Renal cortical epithelial cell (primary cell): ENCODE measurements at places on chromosomes 5 and 9.

GRCh38 chr5:151072630-151073025 lies 8.2 kb downstream of the TNIP1 start:
- DNase-seq: peak; percentile 99

DNA sequence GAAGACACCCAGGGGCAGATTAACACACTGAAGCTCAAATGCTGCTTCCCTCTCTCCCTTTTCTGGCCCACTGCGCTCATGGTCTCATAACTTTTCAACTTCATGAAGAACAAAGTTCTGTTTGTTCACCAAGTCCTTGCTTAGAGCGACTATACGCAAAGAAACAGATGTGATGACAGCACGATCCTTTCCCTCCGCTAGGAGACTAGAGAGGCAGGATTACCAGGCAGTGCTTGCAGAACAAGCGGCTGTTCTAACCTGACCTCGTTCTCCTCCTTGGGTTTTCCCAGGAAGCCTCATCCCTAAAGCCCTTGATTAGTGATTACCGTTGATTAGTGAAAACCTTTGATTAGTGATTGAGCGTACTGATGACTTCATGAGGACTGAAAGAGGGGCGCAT lies 649.9 kb downstream of the IRX1 start:
- no peak for DNase-seq

DNA sequence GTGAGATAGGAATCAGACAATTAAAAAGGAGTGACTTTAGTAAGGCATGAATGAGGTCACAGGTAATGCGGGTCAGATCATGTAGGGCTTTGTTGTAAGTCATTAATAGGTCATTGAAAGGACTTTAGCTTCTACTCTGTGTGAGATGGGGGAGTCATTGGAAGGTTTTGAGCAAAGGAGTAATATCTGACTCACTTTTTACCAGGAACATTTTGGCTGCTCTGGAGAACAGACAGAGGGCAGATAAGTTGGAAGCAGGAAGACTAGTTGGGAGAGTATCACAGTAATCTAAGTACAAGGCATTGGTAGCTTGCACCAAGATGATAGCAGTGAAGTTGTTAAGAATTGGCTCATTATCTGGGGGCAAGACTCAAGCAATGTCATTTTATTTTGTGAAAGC lies 37.4 kb downstream of the KIF2A start:
- peak; percentile 14 for DNase-seq

DNA sequence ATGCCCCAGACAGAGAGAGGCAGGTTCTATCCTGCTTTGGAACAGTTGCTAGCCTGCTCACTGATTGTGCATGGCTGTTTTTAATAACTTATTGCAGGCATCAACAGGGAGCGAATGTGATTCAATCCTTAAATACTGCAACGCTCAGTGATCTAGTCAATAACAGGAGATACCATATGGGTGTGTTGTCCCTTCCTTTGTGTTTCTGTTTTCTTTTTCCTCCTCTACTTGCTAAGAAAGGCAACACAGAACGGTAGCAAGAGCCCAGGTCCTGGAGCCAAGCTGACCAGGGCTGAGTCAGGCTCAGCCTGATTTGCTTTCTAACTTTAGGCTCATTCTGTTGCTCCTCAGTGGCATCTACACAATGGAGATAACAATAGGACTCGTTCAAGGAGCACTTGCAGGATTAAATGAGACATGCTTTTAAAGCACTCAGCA lies 98.6 kb upstream of the EQTN start:
- DNase-seq: no peak

DNA sequence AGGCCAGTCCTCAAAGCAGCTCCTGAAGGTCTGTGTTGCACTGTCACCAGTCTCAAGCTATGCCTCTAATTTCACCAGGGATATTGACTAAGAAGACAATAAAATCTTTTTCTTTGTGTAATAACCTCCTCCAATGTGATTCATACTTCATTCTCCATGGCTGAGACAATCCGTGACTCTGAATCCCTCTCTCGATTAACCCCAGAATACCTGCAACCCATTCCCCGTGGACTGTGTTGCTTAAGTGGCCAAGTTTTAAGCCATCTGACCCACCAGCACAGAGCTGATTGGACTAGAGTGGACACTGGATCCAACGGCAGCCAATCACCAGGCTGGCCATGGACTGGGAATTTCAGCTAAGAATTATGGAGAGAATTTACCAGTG lies 5.4 kb upstream of the CCIN start:
- DNase-seq: peak; percentile 74

- peak; percentile 2 for DNase-seq
Measured at GRCh38 chr5:114319821-114320220, 42.0 kb upstream of the KCNN2 start.

DNA sequence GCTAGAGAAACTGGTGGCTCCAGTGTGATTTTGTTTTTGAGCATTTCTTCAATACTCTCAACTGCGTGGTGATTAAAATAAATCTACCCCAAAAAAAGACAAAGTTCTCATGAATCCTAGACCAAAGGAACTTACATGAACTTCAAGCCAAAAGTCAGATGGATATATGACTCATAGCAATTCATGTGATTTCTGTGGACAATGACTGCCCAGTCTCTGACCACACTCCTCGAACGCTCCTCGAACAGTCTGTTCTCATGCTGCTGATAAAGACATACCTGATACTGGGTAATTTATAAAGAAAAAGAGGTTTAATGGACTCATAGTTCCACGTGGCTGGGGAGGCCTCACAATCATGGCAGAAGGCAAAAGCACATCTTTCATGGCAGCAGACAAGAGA lies 46.4 kb upstream of the CEP78 start:
- DNase-seq: peak; percentile 75

DNA sequence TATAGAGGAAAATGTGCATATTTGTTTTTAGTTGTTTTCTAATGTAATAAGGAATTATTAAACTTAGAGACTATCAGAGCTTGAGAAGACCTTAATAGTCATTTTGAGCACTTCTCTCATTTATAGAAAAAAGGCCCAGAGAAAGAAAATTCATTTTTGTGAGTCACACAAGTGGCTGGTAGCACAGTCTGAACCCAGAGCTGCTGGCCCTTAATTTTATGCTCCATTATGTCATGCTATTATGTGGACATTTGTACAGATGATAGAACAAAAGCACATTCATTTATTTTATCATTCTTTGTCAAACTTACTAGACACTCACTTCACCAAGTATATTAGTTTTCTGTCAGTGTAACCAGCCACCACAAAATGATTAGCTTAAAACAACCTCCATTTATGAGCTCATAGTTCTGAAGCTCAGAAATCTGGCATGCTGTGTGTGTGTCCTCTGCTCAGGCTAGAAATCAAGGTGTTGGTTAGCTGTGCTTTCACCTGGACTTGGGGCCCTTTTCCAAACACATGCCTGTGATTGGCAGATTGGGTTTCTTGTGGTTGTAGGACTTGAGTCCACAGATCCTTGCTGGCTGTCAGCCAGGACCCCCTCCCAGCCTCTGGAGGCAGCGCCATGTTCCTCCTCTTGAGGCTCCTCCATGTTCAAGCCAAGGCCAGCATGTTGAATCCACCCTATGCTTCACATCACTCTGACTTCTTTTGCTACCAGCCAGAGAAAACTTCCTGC lies 188.9 kb downstream of the ARHGAP26 start:
- no peak for DNase-seq

DNA sequence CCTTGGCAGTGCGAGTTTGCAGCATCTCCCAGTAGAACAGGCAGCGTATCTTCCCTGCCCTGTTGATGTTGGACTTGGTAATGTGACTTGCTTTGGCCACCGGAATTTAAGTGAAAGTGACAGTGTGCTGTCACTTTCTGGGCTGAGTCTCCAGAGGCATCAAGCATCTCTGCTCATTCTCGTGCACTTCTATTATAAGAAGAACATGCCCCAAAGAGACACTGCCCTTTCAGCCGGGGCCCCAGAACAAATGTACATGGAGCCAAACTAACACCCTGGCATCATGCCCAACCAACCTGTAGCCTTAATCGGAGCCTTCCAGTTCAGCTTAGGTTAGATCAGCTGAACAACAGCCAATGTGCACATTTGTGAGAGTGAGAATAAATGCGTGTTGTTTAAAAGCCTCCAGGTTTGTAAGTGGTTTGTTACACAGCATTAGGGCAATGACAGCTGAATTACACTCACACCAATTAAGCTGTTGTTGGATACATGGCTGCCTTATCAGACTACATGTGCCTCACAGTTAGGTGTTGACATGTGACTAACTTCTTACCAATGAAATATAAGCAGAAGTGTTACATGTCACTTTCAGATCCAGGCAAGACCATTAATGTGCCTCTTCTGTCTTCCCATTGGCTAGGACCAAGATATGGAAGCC lies 22.1 kb upstream of the FRMD3 start:
- DNase-seq: no peak

- DNase-seq: no peak
Measured at GRCh38 chr5:79843450-79844388, 147.3 kb downstream of the MTX3 start.

DNA sequence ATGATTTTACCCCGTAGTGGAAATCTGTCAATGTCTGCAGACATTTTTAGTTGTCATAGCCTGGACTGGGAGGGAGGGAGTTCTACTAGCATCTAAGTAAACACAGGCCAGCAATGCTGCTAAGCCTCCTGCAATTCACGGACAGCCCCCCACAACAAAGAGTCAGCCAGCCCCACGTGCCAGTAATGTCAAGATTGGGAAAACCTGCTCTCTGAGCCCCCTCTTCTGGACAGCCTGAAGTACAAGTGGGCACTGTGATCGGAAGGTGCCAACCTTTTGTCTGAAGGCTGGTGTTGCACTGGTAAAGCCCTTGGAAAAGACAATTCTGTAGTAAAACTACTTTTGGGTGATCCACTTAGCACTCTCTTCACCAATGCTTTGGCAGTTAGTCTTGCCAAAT lies 154.5 kb downstream of the TARS1 start:
- DNase-seq: no peak

DNA sequence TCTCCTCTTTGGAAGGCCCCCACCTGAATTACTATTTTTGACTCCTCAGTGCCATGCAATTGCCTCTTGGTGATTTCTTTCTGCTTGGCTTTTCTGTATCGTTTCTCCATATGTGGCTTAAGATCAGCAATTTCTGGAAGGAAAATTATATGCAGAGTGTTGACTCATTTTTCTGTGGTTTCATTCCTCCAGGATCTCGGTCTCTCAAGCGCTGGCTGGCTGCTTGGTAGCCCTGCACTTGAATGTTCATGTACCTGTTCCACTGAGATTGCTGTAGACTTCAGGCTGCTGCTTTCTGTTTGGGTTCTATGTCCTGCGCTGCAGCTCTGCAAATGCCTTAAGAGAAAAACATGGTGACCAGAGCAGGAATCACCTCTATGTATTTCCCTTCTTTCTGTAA lies 77.6 kb downstream of the INIP start:
- no peak for DNase-seq

- DNase-seq: no peak
Measured at GRCh38 chr5:179852993-179853547, 5.5 kb downstream of the MRNIP start.

- DNase-seq: no peak
Measured at GRCh38 chr9:70576116-70576515, 161.7 kb upstream of the KLF9 start.

GRCh38 chr9:91896513-91897121 lies 53.4 kb downstream of the ROR2 start:
- peak; percentile 68 for DNase-seq

DNA sequence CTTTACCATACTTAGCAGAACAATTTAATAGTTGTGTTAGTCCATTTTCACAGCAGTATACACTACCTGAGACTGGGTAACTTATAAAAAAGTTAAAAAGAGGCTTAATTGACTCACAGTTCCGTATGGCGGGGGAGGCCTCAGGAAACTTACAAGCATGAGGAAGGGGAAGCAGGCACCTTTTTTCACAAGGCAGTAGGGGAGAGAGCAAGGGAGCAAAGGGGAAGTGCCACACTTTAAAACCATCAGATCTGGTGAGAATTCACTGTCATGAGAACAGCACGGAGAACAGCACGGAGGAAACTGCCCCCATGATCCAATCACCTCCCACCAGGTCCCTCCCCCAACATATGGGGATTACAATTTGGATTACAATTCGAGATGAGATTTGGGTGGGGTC lies 269.9 kb downstream of the MTRR start:
- no peak for DNase-seq

GRCh38 chr5:128101676-128102075 lies 18.1 kb downstream of the SLC12A2 start:
- peak; percentile 15 for DNase-seq
